Activated T-cell treated with anti-CD3 and anti-CD28 coated beads, Interleukin-2, amount 50 U/mL, for 1 hour (primary cell): ENCODE measurements at places on chromosomes 16 and 17.

- peak; percentile 98 for DNase-seq
Measured at GRCh38 chr16:1971796-1972489, at the start of gene TBL3. TSS of gene TBL3 (plus strand) at chr16:1972053. CDS start at chr16:1972165, 112 bp downstream.

DNA sequence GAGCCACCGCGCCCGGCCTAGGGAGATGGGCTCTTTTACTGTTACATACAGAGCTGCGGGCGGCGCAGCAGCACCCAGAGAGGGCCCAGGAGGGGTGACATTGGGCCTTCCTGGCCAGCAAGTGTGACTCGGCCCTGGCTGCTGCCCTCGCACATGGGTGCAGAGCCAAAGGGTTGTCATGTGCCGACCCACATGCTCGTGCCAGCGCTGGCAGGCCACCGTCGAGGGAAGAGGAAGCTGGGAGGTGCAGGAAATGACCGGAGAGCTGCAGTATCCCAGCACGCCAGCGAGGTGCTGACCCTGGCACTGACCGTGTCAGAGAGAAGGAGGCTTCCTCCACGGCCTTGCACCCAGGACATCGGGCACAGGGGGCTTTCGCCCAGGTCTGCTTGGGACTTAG is 8.0 kb downstream of the ENDOV start:
- no peak for DNase-seq

DNA sequence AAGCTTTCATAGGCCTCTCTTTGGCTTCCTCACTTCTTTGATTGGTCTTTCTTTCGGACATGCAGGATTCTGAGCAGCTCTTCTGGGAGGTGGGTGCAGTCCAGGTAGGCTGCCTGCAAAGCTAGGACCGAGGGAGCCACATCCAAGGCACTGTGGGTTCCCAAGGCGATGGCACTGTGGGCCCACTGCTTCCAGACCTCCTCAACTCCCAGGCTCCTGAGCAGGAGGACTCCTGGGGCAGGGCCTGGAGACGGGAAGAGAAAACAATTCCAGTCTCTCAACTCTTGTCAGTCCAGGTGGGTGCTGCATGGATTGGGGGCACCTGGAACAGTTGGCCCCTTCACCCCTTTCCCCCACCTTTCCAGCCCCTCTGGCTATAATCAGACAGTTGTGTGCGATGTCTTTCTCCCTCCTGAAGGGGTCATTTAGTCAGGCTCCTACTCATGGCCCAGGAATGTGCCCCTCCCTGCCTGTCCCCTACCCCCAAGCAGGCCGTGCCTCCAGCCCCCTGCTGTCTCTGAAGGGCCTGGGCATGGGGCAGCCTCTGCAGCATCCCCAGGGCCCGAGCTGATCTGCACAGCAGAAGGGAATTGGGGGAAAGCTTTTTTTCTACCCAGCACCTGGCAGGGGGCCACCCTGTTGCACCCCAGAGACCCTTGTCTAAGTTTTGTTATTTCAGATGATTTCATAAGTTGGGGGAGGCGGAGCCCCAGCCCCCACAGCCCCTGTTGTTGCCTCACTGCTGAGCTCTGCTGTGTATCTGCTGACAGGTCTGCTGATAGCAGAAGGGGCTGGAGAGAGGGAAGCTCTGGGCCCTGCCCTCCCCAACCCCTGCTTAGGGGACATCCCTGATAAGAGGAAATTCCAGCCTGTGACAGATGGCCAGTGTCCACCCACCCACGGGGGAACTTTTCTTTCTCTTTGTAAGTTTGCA is 330.3 kb downstream of the SEC14L1 start:
- no peak for DNase-seq

DNA sequence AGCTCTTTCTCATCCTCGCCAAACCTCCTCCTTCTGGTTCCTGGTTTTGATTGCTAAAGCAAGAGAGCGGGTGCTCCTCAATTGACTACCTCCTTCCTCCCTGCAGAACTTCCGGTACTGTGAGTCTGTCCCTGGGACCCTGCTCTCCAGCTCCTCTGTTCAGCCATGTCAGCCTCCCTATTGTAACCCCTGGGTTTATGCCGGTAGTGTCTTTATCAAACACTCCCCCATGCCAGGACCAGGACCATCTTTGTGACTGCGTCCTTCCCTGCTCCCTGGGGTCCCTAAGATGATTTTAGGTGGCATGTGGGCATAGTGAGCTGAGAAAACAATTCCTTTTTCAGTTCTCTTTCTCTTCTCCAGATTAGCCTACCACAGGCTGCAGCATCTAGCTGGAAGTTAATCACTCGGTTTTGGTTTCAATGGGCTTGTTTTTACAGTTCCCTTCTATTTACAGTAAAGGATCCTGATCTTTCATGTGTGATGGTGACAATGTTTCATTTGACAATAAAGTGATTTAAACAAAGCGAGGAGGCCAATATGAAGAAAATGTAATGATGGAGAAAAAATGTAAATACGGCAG is 27.7 kb upstream of the IL21R start:
- DNase-seq = no peak

DNA sequence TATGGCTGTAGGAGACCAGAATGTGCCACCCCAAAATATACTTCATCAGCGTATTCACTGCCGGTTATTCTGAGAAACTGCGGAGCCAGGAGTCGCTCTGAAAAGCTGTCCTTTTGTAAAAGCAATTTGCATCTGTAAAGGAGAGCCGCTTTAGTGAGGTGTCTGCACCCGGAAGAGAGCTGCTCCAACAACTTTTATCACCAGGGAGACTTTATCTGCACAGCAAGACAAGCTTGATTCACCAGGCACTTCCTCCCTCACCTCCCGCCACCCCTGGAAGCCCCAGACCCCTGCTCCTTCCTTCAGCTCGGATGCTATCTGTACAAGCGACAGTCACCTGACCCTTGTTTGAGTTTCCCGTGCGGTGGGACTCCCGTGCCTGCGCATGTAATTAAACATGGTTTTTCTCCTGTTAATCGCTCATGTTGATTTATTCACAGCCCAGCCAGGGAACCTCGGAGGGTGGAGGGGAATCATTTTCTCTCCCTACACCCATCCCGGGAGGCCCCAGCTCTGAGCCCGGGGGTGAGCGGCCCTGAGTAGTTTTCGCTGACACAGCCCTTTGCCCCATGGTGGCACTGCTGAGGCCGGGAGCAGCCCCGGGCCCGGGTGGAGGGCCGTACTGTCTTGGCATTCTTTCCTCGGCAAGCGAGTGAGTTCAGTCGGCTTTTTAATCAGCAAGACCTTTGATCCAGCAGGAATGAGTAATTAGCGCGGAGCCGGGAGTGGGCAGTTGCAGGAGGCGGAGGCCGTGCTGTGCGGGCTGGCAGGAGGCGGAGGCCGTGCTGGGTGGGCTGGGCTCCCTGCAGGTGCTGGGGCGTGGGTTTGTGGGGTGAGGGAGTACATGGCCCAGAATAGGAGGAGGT is 222.7 kb upstream of the CIBAR2 start:
- peak; percentile 39 for DNase-seq
